HS-27A (cell line): ENCODE measurements at places on chromosomes 11 and 22.

DNA sequence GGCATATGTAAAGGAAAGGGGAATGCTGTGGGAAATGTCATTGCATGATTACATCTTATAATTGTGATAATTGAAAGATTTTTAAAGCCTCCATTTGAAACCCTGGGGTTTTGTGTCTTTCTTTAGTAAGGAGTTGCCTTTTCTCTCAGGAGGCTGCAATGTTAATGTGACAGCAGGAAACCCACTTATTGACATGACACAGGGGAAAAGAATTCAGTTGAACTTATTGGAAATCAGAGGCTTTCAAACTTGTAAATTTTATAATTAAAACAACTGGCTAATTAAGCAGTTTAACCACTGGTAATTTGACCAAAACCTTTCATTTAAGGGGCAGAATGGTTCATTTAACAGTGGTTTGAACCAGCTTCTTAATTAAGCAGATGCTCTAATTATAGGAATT lies 31.2 kb downstream of the MRPL48 start:
- no peak for DNase-seq

GRCh38 chr11:16335236-16335962 lies 20.9 kb downstream of the SOX6 start:
- no peak for DNase-seq

GRCh38 chr11:10274726-10275125 lies 19.3 kb downstream of the SBF2 start:
- DNase-seq, result no peak

- no peak for DNase-seq
Observed at GRCh38 chr11:83097429-83098075, 25.9 kb upstream of the RAB30 start.
